ENCODE measurements at places on chromosomes 1 and 21. TPM values are rescaled to one million over a fixed set of nuclear protein-coding genes. Genes with fewer than 3 reads are reported as not detected.

GRCh38 chr1:208639382-208639781, 395.2 kb upstream of the PLXNA2 start:
- no peak overlapping the region for H3K4me3 ChIP-seq
- no peaks in the 10 kb centered on the region for H3K36me3 ChIP-seq
- H3K27me3 ChIP-seq, result peaks cover 8% of the 10 kb centered on the region

DNA sequence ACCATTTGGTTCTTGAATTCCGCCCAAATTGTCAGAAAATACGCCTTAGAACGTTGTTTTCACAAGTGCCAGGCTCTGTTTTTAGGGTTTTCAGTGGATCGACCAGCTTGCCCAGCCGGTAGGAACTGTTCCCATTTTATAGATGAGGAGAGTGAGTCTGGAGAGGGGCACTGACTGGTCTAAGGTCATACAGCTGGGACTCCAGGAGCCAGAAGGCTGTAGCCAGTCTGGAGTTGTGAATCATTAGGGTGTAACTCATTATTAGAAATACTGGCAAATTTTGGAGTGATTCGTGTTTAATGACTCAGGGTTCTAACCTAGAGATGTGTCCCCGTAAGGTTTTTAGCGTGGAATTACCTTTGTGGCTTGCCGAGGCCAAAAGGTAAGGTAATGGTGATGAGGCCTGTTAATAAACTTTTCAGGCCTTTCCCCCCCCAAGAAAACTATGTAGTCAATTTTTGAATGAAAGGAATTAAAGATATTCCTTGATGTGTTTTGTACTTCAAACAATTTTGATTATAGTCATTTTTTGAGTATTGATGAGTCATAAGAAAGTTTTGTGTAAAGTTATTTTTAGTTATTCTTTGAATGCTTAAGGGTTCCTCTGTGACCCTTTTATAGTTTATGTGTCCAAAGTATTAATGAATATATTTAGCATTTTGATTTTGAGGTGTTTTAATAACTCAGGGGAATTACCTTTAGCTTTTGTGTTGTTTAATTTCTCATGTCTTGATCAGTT, 2.1 kb downstream of the DYRK1A start:
- H3K27me3 ChIP-seq, result no peaks in the 10 kb centered on the region
- peak overlapping the region; percentile 99 for H3K4me3 ChIP-seq
- peak overlapping the region; percentile 94 for H3K27ac ChIP-seq
- peaks cover 59% of the 10 kb centered on the region for H3K4me1 ChIP-seq

DNA sequence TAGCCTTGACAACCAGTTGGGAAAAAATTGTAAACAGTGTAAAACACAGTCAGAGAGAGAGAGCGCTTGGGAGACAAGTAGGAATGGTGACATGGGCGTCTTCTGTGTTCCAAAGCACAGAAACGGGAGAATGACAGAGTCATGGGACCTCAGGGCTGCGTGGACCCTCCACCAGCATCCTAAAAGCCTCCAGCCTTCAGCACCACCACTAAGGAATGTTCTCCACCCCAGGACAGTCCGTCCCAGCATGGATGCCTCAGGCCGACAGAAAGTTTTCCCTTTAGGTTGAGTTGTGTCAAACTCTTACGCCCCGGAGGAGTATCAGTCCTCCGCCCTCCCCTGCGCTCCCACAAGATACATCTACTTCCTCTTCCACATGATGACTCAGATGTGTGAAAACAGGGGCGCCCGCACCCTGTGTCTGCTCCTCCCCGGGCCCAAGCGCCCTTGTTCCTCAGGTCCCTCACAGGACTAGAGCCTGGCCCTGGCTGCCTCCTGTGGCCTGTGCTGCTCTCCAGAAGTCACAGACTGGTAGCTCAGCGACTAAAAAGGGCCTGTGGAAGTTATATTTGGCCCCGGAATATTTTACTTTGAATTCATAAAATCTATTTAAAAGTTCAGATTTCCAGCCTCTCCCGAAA, 63.9 kb upstream of the EFHD2 start:
- peaks cover 39% of the 10 kb centered on the region for H3K4me1 ChIP-seq
- peak; percentile 69 for DNase-seq
- H3K27ac ChIP-seq, result no peak overlapping the region
- peaks cover 31% of the 10 kb centered on the region for H3K27me3 ChIP-seq
- no peak overlapping the region for H3K4me3 ChIP-seq

GRCh38 chr1:106998431-106999002, 58.0 kb upstream of the PRMT6 start:
- no peak for DNase-seq
- H3K4me1 ChIP-seq, result no peaks in the 10 kb centered on the region
- no peaks in the 10 kb centered on the region for H3K36me3 ChIP-seq
- H3K4me3 ChIP-seq, result no peak overlapping the region
- H3K27me3 ChIP-seq, result peaks cover 3% of the 10 kb centered on the region

DNA sequence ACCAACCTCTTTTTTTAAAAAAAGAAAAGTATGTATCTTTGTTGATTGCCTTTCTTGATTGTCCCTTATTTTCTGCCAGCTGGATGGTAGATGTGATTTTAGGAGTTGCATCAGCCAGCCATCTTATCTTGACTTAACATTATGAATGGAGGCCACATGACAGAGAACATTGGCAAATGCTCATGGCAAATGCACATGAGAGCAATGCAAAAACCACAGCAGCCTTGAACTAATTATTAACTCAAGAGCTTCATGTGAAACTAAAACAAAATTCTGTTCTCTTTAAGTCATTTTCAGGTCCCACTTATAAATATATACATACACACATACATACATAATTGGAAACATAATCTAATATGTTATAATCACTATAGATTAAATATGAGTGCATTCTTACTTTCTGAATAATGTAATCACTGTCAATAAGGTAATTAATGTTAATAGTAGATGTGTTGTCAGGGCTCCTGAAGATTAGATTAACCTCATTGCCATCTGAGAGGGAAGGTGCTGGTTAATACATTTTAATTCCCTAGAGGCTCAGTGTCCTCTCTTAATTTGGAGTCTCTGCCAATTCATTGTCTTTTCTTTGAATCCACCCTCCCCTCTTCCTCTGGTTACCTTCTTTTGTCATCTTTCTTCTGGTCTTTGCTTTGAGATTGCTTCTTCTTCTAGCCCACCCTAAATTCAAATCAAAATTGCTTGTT, 962.2 kb downstream of the ADGRL2 start:
- H3K4me1 ChIP-seq, result no peaks in the 10 kb centered on the region
- no peak overlapping the region for H3K27ac ChIP-seq
- no peaks in the 10 kb centered on the region for H3K27me3 ChIP-seq
- no peak overlapping the region for H3K4me3 ChIP-seq

Gene GJA9
- total RNA-seq, result not detected

GRCh38 chr1:218480588-218481099, 135.5 kb downstream of the TGFB2 start:
- H3K4me3 ChIP-seq, result no peak overlapping the region
- H3K27ac ChIP-seq, result no peak overlapping the region
- no peaks in the 10 kb centered on the region for H3K4me1 ChIP-seq
- no peaks in the 10 kb centered on the region for H3K36me3 ChIP-seq
- no peak for DNase-seq

DNA sequence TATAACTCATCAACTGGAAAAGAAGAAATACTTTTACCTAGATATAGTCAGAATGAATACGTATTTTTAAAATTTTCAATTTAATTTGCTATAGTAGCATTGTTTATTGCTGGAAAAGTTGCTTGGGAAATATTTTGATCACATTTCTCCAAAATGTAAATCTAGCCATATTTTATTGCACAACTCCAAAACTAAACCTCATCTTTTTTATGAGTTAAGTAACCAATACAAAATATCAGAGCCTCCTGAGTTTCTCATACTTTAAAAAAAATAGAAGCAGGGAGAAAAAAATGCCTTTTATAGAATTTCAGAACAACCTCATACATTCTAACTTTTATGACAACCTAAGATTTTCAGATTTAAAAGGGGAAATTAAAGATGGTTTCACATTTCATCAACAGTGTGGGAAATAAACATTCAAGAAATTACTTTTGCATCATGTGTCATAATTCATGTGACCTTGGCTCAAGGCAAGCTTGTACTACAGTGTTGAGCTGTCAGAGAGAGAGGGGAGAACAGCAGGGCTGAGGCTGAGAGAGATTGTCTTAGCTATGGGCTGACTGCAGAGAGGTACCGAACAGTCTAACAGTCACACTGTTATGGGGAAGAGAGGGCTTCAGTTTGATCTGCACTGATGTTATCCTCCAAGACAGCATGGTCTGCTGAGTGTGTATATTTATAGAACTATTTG, 519.0 kb downstream of the LTN1 start:
- H3K36me3 ChIP-seq, result no peaks in the 10 kb centered on the region
- no peak overlapping the region for H3K4me3 ChIP-seq
- no peak for DNase-seq
- H3K27ac ChIP-seq, result no peak overlapping the region
- H3K4me1 ChIP-seq, result no peaks in the 10 kb centered on the region
- peaks cover 8% of the 10 kb centered on the region for H3K27me3 ChIP-seq

DNA sequence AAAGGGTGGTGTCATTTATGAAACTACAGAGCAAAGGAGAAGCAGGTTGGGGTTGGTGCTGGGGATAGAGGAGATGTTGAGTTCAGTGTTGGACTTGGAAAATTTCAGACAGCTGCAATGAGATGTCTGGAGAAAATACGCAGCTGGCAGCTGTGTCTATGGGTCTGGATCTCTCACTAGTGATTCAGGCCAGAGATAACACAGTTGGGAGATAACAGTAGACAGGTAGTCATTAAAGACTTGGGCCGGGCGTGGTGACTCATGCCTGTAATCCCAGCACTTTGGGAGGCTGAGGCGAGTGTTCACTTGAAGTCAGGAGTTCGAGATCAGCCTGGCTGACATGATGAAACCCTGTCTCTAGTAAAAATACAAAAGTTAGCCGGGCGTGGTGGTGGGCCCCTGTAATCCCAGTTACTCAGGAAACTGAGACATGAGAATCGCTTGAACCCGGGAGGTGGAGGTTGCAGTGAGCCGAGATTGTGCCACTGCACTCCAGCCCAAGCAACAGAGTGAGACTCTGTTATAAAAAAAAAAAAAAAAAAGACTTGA, 2.5 kb upstream of the TFAP2E start:
- H3K4me3 ChIP-seq, result no peak overlapping the region
- H3K36me3 ChIP-seq, result peaks cover 2% of the 10 kb centered on the region
- peaks cover 11% of the 10 kb centered on the region for H3K27me3 ChIP-seq
- no peak for DNase-seq

GRCh38 chr21:15252431-15252830, 187.6 kb upstream of the NRIP1 start:
- no peak for DNase-seq
- no peaks in the 10 kb centered on the region for H3K4me1 ChIP-seq
- H3K36me3 ChIP-seq, result no peaks in the 10 kb centered on the region
- H3K27me3 ChIP-seq, result no peaks in the 10 kb centered on the region
- H3K27ac ChIP-seq, result no peak overlapping the region

DNA sequence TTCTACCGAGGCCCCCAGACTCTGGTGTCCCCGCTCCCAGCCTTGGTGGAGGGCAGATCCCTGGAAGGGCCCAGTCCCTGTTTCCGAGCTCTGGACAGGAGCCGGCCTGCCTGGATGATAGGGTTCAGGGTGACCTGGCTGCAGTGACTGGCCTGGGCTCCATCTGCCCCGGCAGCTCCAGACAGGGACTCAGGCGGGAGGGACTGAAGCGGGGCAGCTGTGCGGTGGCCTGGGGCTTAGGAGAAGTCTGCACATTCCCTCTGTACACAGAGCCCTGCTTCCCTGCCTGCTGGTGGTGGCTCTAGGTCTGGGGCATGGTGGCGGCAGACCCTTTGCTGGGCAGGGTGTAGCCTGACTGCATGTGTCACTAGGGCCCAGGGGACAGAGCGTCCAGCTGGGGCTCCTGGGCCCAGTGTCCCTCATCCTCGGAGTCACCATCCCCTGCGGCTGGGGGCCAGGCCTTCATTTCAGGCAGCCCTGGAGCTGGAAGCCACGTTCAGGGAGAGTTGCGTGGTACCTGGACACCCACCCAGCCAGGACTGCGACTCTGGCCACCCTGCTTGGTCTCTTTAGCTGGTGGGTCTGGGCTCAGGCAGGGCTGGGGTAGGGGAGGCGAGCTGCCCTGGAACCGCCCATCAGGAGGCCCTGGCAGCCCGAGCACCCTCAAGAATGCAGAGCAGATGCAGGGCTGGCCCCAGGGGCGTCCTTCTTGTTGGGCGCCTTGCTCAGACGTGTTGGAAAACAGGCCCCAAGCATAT, 9.6 kb downstream of the ARHGEF16 start:
- no peaks in the 10 kb centered on the region for H3K4me1 ChIP-seq
- no peaks in the 10 kb centered on the region for H3K36me3 ChIP-seq
- H3K27ac ChIP-seq, result no peak overlapping the region
- no peaks in the 10 kb centered on the region for H3K27me3 ChIP-seq
- peak; percentile 3 for DNase-seq

- H3K27me3 ChIP-seq, result no peaks in the 10 kb centered on the region
- peaks cover 43% of the 10 kb centered on the region for H3K36me3 ChIP-seq
- DNase-seq, result peak; percentile 89
Measured at GRCh38 chr1:209755926-209756614, at the start of gene TRAF3IP3. TRAF3IP3 (plus strand) TSS chr1:209756053; CDS start chr1:209760040, 3,987 bp downstream.

Gene CD5L
- total RNA-seq, result not detected

Gene SSBP3
- 64.2 TPM for total RNA-seq

Gene MROH9
- total RNA-seq, result not detected

DNA sequence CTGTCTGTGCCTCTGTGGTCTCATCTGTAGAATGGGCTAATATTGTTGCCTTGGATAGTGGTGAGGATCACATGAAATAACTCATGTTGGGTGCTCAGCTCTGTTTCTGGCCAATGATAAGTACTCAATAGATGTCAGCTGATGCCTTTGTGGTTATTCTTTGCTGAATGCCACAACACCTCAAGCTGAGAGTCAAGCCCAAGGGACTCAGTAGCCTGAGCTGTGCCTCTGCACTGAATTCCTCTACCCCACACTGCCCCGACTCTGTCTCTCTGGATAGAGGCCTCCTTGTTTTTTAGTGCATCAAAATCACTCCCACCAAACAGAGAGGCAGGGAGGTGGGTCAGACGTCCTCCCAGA, 196.1 kb upstream of the VAMP3 start:
- no peaks in the 10 kb centered on the region for H3K4me1 ChIP-seq
- H3K27me3 ChIP-seq, result peaks cover 4% of the 10 kb centered on the region
- no peak overlapping the region for H3K27ac ChIP-seq
- no peaks in the 10 kb centered on the region for H3K36me3 ChIP-seq
- H3K4me3 ChIP-seq, result no peak overlapping the region

GRCh38 chr1:29471487-29472313, 235.4 kb downstream of the PTPRU start:
- H3K27ac ChIP-seq, result no peak overlapping the region
- no peak for DNase-seq
- peaks cover 27% of the 10 kb centered on the region for H3K27me3 ChIP-seq
- H3K4me3 ChIP-seq, result no peak overlapping the region
- no peaks in the 10 kb centered on the region for H3K36me3 ChIP-seq
